Epithelial cell of esophagus (primary cell): ENCODE measurements at places on chromosomes 4 and X.

- DNase-seq = no peak
Measured at GRCh38 chr4:187232796-187233195, 509.1 kb upstream of the FAT1 start.

DNA sequence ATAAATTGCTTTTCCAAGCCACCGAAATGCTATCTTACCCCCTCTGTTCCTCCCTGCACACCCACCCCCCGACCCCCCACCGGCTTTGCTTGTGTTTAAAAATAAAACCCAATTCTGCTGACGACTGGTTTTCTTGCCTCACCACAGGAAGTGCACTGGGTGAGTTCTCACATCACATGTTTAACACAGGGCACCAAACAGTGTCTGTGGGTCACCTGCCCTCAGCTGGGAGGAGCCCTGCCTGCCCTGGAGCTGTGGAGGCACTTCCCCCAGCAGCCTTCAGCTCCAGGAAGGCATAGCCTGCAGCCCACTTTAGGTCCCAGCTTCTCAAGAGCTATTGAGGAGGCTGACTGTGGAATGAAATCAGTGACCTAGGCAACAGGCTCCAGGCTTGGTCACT lies 8.8 kb downstream of the TMEM255A start:
- DNase-seq = peak; percentile 3

- no peak for DNase-seq
Measured at GRCh38 chr4:859496-859895, 33.6 kb upstream of the CPLX1 start.

- no peak for DNase-seq
Measured at GRCh38 chr4:763922-764321, 58.3 kb downstream of the PCGF3 start.
